ENCODE measurements at places on chromosomes 3 and 15.

DNA sequence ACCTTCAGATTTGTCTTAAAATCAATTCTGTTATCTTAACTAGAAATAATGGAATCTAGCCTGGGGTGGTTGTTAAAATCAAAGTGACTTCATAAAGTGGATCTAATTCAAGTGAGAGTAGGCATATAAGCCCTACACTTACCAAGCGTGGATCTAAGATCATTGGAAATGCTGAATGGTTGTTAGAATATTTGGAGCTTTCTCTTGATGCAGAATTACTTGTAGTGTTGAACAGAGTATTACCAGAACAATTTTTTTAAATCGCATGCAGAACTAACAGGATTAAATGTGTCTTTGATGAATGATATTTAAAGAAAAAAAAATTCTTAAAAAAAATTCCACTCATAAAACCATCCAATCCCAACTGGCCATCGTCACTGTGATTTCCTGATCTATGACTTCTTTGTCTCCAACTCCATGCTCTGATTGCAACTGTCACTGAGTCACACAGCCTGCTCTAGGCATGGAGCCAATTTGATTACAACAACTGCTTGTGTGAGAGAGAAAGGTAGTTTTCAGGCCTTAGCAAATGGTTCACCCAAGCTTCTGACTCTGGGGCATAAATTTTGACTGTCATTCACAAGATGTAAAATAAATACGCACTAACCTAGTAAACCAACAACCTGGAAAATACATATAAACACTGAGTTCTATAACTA lies 25.9 kb upstream of the SPRED1 start:
- DNase-seq = no peak

DNA sequence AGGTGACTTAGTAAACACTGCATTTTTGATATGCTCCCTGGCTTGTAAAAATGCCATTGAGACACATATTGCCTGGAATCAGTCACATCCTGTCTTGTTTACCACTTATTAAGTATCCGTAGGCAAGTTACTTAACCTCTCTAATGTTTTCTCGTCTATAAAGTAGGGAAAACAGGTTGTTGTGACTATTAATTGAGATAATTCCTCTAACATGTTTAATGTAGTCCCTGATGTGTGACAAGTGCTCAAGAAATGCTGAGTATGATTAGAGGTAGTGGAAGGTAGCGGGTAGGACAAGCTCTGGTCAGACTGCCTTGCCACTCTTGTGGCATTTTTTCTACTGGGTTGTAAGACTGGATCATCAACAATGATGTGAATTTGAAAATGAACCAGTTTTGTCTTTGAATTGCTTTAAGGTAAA lies 54.1 kb downstream of the NFKBIZ start:
- DNase-seq = no peak

DNA sequence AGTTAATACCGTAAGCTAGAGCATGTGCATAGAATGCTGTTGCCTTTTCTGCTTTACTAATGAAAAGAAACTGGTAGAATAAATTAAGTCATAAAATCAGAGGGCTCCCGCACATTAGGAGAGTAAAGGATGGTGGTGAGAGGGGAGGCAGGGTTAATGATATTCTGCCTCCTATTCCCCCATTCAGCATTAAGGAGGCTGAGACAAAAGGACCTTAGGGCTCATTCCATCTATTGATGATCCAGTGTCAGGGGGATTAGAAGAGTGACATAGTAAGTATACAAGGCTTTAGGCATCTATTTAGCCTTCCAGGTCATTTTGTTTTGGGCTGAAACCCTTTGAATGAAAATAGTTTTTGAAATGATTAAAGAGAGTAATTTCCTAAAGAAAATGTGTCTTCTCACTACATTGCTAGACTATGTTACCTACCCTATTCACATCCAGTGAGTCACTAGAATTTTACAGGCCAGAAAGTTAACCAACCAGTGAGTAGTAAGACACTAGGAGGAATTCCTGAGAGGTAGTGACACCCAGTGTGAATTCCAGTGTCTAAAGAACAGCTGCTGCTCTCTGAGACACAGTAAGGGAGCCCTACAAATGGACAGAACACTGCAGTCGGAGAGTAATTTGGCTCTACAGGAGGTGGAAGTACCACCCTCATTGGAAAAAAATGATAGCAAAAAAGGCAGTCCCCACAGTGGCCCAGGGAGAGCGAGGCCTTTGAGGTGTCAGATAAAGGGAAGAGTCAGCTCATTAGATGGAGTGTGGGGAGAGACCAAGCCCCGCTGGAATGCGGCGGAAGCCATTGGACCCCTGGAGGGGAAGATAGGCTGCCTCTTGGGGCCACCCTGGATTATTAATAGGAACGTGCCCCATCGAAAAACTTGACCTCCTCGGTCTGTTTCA lies 67.6 kb downstream of the TUSC7 start:
- DNase-seq = no peak

- no peak for DNase-seq
Measured at GRCh38 chr3:30810625-30811024, 83.8 kb downstream of the GADL1 start.

DNA sequence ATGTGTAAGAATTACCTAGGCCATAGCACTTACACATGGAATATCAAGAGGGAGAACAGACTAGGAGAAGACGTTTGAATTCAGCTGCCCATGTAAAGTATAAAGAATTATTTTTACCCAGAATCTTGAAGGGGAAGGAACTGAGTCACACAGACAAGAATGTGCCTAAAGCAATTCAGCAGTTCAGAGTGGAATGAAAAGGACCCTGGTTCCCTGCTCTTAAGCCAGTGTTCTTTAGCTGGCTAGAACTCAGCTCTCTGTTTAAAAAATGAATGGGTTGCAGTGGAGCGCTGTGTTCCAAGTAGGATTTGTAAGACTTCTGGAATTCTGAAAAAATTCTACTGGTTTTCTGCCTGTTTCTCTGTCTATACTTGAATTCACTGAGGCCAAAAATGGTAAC lies 440.2 kb downstream of the LPP start:
- DNase-seq = no peak

- no peak for DNase-seq
Measured at GRCh38 chr15:34754674-34755418, at the start of gene GJD2. Gene GJD2 (minus strand): TSS chr15:34754998. CDS start chr15:34754488, 510 bp downstream.

DNA sequence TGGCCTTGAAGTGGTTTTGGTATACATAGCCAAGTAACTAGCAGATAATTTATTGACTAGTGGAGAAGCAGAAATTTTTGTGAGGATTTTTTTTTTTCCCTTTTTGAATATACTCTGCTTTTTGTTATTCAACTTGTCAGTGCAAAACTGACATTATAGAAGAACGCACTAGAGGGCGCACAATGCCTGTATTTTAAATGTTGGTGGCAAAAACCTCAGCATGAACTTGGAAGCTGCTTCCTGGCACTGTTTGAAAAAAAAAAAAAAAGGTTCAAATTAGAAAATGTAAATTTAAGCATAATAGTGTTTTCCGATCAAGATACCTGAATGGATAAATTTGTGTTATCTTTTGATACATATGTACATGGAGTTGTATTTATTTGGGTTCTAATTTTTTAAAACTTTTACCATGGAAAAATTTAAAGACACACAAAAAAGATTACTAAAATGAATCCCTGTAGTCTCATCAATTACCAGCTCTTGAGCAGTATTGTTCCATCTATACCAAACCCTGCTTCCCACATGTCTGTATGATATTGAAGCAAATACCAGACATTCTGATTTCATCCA lies 56.0 kb downstream of the SLC25A26 start:
- peak; percentile 52 for DNase-seq

GRCh38 chr3:150519026-150519425 lies 27.3 kb downstream of the SERP1 start:
- DNase-seq = no peak

GRCh38 chr3:44237161-44237560 lies 4.5 kb upstream of the TOPAZ1 start:
- DNase-seq = no peak

- no peak for DNase-seq
Measured at GRCh38 chr3:54888162-54888561, 39.7 kb downstream of the LRTM1 start.

DNA sequence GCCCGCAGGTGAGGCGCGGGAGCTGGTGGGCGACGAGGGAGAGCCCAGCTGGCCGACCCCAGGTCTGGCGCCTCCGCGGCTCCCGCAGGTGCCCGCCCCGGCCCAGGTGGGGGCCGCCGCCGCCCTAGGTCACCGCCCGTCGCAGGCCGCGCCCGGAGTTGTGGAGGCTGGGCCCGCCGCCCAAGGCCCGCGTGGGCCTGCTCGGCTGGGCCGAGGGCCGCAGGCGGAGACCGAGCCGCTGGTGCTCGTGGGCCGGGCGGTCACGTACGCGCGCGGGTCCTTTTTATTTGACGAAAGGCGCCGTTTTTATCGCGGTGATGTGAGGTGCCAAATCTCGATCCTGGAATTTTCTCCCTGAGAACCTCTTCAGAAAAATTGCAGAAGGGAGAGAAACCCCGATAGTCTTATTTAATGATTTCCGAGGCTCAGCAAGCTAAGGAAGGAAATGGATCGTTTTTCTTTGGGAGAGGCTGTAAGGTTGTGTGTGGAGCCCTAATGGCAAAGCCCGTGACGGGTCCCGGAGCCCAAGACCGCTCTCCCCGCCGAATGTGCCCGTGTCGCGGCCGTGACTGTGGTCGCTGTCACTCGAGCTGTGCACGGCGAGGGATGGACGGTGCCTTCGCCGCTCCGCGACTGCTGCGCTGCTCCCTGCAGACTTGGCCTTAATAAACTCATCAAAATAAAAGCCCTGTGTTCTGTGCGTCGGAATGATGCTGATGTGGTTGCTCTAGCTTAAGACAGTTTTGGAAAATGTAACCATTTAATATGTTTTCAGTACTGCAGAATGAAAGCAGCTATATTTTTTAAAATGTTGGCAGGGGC lies 612 bp downstream of the APPL1 start:
- peak; percentile 11 for DNase-seq

DNA sequence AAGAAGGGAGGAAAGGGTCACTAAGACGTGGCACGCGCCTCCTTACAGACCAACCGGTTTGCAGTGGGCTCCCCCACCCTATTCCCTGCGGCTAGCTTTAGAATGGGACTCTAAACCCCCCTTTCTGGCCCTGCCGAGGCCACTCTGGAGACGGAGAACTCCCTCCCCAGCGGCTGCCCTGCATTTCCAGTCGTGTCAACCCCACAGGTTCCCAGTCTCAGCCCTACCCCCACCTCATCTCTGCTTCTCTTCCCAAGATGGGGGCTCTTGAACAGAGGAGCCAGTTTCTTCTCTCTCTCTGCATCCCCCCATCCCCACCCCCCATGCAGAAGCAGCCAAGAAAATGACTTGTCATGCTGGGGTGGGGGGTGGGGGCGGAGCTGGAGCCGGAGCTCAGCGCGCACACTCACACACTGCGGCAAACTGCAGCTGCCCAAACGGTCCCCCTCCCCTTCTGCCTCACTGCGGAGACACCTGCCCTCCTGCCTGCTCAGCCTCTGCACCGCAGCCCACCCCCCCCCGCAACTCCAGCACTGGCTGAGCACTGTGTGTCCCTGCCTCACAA lies 871 bp downstream of the MAP1A start:
- no peak for DNase-seq

DNA sequence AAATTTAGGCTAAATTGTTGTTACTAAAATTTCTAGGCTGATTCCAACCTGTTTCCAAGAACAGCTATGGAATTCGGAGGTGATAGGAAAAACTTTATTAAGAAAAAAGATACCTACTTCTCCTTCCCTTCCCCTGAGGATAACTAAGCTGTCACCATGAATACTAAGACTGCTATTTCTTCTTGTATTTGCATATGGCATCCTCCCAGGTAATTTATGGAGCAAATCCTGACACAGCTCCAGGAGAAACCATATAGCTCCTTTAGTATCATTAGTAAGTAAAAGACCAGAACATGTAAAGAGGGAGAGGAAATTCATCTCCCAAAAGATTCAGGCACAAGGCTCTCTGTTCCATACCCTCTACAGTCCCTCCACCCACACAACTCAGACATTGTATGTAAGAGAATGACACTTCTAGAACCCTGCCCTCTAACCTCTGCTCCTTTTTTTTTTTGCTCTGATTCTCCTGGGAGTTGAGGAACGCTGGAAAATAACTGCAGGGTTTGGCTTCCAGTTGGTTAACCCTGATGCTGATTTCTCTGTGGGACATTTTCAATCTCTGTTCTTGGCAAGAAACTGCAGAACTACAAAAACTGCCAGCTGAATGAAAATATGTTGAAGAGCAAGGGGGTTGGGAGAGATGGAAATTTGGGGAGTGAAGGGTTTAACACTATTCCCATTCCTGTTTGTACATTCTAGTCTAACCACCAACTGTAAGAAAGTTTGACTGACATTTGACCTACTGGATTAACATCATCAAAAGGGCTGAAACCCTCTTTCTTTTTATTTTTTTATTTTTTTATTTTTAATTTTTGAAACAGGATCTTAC lies 14.2 kb upstream of the MAGI1 start:
- no peak for DNase-seq

GRCh38 chr3:39124876-39125840 lies 17.7 kb downstream of the TTC21A start:
- DNase-seq = no peak

DNA sequence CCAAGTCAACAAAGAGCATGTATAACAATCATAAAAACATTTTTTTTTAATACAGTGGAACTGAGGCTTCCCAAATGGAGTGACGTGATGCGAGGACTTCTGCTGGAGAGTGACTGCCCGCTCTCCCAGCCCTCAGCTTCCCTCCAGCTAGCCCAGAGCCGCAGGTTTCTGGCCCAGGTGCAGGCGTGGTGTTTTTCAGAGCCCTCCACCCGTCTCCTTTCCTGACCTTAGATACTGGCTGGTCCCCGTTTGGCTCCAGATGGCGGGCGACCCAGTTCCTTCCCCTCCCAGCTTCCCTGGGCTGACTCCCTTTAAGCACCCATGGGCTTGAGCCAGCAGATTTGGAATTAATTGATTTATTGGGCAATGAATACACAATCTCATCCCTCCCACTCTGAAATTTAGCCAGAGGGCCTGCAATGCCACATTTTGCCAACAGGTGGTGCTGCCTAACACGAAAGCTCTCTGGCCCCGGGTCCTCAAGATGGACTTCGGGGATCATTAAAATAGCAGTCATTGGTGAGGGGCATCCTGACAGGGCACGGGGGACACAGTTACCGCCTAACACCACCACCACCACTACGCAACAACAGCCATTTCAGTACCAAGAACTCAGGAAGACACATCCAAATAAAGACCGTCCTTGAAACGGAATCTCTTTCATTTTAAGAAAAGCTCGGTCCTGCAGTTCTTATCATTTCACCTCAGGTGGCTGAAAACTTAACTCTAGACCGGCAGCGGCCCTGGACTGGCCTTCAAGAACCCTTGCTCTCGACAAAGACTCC lies 47.5 kb upstream of the MUC4 start:
- DNase-seq = peak; percentile 65

DNA sequence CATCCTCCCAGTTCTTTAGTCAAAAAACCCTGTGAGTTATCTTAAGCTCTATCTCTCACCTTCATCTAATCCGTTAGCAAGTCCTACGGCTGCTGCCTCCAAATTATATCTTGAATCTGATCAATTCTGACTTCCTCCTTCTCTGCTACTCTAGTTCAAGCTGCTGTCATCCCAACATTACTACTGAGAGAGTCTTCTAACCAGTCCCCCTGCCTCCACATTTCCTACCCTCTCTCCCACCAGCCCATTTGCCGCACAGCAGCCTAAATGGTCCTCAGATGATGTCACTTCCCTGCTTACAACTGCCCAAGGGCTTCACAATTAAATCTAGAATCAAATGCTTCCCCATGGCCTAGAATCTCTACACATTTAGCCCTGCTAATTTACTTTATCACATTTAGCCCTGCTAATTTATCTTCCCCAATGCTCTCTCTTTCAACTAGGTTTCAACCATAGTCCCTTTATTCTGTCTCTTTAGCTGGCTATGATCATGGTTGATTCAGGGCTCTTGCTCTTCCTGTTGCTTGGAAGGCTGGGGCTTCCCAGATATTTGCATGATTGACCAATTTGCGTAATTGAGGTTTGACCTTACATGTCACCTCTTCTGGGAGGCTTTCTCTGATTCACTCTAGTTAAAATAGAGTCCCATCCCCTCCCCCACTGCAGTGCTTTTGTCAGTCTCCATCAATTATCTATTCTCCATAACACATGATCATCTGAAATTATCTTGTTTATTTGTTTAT lies 11.0 kb upstream of the ARL14 start:
- no peak for DNase-seq

All from activated CD4-positive, alpha-beta T cell treated with anti-CD3 and anti-CD28 coated beads, Interleukin-2, amount 50 U/mL, for 24 hours (primary cell).